ENCODE measurements at places on chromosomes 7 and 10.

GRCh38 chr7:100561491-100562194 is 12.1 kb downstream of the SAP25 start:
- DNase-seq, result no peak

DNA sequence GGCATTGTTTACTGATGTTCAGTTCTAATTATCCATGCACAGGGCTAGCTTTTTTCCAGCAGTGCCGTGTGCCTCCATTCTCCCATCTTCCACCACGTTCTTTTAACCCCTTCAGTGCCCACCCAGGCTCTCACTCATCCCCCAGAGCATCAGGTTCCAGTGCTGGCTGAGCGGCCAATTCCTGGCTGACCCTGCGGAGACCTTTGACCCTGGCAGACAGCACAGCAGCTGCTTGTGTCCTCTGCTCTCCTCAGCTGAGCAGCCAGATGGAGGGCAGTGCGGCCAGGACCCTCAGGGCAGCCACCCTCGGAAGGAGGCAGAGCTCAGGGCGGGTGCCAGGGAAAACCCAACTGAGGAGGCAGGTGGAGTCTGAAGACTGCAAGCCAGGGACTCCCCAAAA is 48.4 kb downstream of the ZNF503 start:
- DNase-seq, result no peak

DNA sequence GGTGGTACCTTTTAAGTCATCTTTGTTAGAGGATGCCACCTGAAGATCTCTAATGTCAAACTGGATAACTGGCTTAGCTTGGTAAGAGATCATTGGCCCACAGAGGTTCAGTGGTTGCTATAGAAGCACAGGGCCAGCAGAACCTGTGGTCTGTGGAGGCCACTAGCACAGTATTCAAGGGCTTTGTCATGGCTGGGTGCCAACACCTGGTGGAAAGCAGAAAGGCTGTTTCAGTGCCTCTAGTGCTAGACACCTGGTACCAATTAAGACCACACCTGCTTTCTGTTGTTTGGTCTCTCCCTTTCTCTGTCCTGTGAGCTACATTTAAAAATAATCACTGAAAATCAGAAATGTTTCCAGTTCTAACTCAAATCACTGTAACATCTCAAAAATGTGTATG is 10.0 kb upstream of the PCGF5 start:
- no peak for DNase-seq

DNA sequence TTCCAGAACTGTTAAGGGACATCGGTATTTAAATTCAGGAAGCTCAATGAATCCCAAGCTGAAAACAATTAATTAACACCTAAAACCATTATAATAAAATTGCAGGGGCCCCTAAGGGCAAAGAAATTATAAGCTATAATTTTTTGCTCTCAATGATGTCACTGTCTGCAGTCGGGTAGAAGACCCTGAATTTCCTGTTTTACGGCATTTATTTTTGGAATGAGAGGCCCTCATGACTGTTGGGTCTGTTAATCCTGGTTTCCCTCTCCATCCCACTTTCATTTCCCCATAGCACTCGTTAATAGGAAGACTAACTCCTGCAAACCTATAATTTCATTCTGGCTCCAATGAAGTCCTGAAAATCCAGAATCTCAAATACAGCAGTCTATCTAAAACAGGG is 25.8 kb upstream of the GPR37 start:
- no peak for DNase-seq

GRCh38 chr7:7829667-7830066 is 111.3 kb upstream of the RPA3 start:
- no peak for DNase-seq

- DNase-seq, result no peak
Observed at GRCh38 chr7:37065779-37066271, 341.5 kb upstream of the AOAH start.

DNA sequence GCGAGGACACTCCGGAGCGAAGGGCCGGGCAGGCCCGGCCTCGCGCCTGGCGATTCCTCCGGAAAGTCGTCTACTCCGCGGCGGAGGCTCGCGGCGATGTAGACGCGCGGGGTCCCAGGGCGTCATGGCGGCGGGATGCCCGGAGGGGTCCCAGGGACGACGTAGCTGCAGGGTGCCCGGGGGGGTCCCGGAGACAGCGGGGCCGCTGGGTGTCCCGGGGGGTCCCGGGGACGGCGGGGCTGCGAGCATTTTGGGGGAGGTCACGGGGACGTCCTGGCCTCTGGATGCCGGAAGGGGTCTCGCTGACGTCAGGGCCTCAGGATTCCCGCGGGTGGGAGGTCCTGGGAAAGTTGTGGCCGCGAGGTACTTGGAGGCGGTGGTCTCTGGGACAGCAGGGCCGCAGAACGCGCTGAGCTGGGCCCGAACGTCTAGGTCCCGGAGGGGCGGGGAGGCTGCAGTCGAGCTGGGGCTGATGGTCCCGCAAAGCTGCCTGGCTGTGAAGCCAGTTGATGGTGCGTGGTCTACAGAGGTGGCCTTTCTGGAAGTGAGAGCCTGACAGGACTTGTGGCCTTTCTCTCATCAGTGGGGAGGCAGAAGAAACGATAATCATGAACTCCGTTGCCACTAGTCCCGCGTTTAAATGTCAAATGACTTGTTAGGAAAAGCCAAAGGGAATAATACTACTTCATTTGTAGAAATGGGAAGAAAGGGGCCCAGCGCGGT is 637 bp downstream of the HSPA14 start:
- no peak for DNase-seq

DNA sequence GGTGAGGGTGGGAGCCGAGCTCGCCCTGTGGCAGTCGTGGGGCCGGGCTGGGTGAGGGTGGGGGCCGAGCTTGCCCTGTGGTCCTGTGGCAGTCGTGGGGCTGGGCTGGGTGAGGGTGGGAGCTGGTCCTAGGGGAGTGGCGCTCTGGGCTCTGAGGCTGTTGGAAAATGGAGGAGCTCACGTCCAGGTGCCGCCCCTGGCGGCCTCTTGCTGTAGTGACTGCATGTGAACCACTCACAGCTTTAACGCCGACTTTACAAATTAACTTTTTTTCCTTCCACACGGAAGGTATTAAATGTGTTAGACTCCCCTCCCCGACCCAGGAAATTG is 312.6 kb downstream of the WDR37 start:
- DNase-seq, result no peak

DNA sequence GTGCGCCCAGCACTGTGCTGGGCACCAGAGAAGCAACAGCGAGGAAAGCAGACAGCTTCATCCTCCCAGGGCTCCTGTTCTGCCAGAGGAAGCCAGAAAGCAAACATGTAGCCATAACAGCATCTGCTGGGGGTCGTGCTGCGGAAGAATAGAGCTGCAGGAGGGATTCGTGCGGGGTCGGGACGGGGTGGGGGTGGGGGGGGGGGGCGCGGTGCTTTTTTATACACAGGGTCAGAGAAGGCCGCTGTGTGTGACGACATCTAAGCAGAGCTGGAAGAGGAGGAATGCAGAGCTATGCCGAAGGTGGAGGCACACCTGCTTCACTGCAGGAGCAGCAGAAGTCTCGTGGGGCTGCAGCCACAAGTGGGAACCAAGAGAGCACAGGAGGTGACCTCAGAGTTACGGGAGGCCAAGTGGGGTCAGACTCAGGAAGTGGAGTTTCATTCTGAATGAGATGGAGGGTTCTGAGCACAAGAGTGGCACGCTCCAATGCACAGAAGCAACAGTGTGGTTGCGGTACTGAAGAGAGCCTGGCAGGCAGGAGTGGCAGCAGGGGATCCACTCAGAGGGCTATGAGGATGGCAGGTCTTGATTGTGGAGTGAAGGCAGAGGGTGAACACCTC is 11.1 kb downstream of the PKD1L1 start:
- DNase-seq, result no peak

DNA sequence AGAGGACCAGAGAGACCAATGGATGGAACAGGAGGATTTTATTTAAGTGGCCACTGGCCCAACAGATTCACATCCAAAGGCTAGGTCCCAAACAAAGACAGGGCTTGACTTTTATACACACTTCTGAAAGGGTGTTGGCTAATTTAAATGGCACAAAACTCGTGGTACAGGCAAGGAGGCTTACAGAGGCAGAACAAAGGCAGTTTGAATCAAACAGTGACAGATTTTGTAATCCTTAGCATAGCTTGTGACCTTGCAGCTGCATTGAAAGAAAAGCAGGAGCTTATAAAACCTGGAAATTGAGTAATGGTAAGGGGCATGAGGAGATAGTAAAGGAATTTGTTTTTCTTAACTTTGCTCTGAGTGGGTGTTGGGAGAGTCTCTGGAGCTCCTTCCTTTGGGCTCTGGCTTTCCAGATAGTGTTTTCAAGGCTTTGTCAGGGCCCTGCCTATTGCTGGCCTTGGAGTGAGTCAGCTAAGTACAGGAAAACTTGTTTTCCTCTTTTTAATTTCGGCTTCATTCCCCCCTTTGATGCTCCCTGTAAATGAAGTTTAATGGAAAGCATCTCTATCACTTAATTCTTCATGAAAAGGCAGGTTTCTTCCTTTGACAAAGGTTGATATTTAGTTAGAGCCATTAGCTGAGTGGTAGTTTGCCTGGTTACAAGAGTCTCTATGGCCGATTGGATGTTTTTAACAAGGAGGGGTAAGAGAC is 96.9 kb downstream of the TRIM24 start:
- DNase-seq, result no peak

DNA sequence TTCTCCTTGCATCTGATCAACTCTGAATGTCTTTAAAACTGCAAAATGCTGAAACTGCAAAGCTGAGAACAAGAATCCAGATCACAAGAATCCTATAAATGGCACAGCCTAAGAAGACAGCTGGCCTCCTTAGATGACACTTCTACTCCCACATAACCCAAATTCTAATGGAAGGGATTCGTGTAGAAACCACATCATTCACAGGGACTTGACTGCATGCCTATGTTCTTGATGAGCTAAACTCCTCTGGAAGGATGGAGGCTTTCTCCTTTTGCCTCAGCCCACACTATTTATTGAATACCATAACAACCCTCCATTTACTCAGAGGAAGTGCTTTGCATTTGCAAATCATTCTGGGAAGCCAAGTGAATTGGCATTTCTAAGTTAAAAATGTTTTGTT is 252.5 kb upstream of the VWC2 start:
- DNase-seq, result no peak

DNA sequence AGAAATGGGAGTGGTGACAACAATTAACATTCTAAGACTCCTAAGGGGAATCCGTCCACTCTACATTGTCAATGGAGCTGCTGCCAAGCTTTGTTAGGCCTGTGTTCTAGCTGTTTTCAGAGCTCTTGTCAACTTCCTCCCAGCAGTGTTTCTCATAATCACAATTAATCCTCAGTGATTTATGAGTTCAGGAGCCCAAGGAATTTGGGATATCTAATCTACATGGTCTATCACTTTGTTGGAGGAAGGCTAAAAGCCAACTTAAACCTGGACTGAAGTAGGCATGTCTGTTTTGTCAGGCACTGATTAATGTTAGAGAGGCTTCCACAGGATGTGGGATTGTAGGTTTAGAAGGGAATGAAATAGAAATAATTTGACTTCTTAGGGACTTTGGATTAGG is 10.2 kb upstream of the OR2F2 start:
- DNase-seq, result no peak

DNA sequence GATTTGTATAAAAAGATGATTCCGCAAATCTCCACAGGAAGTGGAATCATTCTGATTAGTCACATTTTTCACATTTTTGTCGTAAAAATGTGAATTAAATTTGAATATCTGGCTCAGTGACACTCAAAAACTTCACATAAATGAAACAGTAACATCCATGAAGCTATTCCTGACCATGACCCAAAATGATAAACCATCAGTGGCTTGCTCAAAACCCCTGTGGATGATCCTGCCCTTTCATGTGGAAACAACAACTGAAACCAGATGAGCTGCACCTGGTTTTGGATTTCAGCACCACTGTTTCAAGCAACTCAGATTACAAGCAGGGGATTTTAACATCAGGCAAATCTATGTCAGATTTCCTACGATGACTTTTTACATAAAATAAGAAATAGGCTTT is 80.3 kb downstream of the AMPH start:
- DNase-seq, result no peak

DNA sequence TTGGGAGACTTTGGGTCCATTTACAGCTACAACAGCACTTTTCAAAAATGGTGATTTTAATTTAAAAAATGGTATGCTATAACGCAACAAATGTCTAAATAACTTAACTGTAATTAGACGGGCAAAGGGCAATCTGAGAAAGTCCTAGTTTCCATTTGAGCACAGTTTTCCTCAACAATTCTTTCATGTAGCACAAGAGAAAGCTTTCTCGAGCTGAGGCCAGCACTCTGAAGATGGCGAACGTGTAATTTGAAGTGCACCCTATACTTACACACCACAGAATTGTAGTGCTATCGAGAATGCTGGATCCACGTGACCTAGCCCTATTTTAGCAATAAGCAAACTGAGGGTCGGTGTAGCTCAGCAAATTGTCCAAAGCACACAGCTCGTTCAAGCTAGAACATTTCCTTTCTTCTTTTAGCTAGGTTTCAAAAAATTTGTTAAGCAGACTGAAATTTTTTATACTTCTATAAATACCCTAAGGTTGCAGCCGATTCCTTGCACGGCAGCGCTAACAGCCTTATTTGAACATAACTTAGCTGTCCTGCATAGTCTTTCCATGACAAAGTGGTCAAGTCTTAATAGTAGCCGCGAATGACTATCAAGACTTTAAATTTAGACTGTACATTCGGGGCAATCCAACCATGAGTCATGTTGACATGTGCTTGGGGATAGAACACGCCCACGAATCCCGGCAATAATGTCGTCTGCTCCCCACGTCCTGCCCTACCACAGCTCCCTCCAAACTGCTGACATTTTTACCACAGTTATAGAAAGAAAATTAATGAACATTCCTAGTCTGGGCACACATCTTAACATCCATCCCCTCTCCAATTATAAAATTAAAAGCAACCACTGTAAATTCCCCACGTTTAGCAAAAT is 10.0 kb downstream of the KLF6 start:
- no peak for DNase-seq

DNA sequence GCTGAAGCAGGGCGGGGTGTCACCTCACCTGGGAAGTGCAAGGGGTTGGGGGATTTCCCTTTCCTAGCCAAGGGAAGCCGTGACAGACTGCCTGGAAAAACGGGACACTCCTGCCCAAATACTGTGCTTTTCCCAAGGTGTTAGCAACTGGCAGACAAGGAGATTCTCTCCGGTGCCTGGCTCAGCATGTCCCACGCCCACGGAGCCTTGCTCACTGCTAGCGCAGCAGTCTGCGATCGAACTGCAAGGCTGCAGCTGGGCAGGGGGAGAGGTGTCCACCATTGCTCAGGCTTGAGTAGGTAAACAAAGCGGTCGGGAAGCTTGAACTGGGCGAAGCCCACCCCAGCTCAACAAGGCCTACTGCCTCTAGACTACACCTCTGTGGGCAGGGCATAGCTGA is 80.9 kb upstream of the DNAJB12 start:
- DNase-seq, result no peak

GRCh38 chr10:73593110-73593509 is 2.0 kb upstream of the USP54 start:
- no peak for DNase-seq

- DNase-seq, result no peak
Observed at GRCh38 chr10:28685717-28686116, 8.4 kb downstream of the BAMBI start.
